IPS-NIHi11 (cell line): ENCODE measurements at places on chromosomes 16 and 17.

GRCh38 chr16:81601601-81602255 is 157.1 kb downstream of the CMIP start:
- no peak for DNase-seq

DNA sequence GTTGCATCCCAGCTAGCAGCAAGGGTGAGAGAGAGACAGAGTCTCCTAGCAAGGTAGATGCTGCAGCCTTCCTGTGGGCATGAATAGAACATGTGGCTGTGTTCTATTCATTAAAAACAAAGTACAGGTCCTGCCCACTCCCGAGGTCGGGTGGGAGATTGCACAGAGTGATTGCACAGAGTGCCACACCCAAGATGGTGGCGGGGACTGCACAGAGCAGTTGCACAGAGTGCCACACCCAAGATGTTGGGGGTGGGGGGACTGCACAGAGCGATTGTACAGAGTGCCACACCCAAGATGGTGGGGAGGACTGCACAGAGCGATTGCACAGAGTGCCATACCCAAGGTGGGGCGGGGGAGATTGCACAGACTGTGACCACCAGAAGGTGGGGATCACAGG is 410.8 kb upstream of the EEF2KMT start:
- DNase-seq: no peak

DNA sequence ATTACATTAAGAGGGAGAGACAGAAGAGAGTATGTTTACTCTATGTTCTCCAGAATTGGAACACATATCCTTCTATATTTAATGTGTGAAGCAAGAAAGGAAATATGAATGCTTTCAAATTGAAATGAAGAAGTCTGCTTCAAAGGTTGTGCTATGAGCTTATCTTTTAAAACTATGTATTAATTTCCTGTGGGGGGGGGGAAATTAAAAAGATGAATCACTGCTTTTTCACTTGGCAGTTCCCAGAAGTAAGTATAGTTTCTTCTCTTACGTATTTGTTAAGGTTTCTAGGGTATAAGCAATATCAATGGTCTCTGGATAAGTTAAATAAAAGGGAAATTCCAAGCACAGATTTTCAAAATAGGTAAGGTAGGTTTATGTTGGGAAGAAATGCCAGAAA is 7.0 kb downstream of the TERF2 start:
- DNase-seq: no peak

- DNase-seq: peak; percentile 79
Observed at GRCh38 chr16:68444056-68444657, 4.2 kb downstream of the SMPD3 start.

DNA sequence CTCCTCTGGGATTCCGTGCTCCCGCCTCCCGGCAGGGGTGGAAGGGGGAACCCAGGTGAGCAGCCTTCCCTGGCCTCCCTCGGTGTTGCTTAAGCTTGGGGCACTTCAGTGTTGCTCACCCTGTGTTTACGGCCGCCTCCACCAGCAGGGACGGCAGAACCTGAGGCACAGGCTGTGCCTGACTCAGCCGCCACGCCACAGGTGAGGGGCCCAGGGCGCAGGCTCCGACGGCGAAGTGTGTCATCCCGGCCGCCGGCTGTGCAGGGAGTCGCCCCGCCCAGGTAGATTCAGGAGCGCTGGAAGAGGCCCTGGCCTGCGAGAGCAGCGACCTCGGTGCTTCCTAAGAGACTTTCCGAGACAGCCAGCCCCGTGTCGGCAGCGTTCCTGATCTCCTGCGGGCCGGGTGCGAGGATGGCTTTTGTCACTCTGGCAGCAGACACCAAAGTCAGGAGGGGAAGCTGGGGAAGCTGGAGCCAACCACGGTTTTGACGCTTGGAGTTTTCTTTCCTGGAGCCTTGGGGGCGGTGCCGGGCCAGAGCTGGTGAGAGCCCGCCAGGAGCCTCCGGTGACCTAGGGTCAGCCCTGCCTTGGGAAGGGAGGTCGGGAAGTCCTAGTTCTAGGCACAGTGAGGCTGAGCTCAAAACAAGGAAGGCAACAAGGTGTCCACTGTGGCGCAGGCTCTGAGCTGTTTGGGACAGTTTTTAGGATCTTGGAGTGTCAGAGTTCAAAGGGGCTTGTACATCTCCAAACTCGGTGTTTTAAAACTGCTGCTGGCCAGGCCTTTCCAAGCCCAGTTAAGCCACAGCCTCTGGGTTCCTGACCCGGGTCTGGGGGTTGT is 2.1 kb downstream of the GSE1 start:
- peak; percentile 60 for DNase-seq

DNA sequence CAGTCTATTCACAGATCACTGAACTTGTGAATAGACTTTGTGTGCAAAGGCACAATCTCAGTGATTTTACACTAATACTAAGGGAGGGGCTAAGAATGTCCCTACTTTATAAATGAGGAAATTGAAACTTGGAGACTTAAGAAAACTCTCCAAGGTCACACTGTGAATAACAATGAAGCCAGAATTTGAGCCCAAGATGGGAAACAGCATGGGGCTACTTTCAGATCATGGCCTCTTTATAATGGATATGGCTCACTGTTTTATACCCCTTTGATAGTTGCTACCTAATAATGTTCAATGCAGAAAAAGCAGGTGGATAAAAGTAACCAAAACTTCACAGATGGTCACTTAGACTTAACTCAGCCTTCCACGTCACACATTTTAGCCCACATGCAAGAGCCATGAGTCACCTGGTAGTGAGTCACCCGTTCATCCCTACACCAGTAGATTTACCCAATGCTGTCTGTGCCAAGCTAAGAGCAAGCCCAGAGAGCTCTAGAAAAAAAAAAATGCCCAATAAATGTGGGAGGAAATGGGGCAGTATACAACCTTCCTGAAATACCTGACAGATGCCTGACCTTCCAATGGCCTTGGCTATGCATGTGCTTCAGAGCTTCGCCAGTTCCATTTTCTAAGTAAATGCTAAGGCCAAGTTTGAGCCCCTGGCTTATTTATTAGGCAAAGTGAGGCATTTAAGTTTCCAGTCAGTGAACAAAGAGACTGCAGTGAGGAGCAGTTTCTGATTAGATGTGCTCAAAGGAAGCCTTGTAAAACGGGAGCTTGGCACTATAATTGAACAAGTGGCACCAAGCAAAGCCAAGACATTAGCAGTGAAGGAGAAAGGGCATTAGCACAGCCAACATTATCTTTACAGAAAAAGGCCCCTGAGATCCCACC is 219.7 kb downstream of the TMEM114 start:
- DNase-seq: no peak

DNA sequence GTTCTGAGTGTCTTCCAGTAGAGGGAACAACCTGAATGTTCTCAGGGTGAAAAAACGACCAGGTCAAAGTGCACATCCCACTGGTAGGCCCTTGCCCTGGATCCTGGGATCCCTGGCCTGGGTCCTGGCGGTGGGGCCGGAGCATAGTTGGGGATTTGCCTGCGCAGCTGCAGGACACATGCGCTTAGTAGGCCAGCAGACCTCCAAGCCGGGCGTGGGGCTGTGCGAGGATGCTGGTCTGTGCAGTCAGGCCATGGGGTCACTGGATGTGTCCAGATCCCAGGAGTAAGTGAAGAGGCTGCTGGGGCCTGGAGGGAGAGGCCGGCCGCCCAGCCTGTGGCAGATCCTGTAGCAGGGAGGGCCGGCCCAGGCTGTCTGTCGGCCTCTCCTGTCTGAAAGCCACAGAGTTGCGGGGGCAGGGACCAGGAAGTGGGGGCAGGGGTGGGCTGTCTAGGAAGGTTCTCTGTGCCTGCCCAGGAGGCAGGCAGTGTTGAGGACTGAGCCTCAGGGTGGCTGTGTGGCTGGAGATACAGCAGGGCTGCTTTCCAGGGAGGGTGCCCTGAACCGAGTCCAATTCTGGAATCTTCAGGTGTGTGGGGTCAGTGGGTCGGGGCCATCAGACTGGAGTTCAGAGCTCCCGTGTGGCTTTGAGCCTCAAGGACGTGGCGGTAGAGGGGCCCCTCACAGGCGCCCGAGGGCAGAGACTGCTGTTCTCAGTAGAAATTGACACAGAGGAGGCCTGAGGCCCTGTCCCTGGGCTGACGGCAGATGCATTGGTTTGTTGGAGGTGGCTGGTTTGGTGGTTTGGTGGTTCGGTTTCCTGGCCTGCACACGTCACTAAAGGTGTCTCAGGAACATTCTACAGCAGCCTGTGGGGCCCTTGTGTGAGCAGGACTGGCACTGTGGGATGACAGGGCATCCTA is 17.2 kb upstream of the NUDT16L1 start:
- peak; percentile 60 for DNase-seq

- DNase-seq: no peak
Observed at GRCh38 chr17:67600408-67600807, 117.3 kb upstream of the NOL11 start.

DNA sequence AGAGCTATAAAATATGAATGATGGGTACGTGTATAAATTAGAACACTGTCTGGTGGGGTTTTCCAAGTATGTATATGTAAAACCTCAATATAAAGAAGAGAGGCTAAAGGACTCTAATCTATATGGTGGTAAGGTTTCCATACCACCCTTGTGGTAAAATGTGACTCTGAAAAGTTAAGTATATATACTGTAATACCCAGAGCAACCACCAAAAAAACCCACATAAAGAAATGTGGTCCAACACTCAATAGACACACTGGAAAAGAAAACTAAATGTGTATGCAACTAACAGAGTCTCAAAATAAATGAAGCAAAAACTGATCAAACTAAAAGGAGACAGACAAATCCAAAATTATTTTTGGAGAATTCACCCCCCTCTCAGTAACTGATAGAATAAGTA is 72.2 kb downstream of the XPO6 start:
- no peak for DNase-seq

DNA sequence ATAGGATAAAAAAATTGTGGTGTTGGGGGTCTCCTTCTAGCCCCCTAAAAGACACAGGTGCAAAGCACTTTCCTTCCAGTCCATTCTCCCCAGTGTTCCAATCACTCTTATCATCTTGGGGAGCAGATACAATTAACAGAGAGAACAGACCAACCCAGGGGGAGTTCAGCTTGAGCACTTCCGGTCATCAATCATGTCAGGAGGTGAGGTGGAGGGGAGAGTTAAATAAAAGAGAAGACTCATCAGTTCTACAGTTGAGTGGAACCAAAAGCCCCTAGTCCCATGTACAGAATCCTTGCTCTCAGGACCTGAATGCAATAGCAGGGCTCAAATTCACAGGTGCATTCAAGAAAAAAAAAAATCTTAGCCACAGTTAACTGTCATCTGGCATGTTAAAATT is 122.3 kb downstream of the DYNLRB2 start:
- DNase-seq: no peak

- DNase-seq: no peak
Observed at GRCh38 chr17:72501404-72502370, 380.9 kb downstream of the SOX9 start.

- DNase-seq: no peak
Observed at GRCh38 chr17:16820161-16820877, 130.3 kb downstream of the CCDC144A start.
